ENCODE measurements at places on chromosomes 3 and 15.

- DNase-seq = no peak
Measured at GRCh38 chr3:185605566-185605965, 19.5 kb downstream of the SENP2 start.

DNA sequence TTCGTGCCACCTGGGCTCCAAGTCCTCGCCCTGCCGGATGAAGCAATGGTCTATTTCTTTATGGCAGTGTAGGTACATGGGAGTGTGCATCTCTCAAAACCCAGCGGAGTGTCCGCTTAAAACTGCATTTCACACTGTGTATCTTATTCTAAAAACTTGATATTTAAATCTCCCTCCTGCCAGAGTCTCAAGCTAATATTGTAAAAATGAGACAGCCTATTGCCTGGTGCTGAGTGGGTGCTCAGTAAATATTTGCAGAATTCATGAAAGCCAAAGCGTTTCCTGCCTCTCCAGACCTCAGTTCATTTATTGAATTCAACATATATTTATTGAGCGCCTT is 330 bp upstream of the TBC1D2B start:
- no peak for DNase-seq

GRCh38 chr3:194162070-194162678 is 26.2 kb downstream of the HES1 start:
- no peak for DNase-seq

- no peak for DNase-seq
Measured at GRCh38 chr3:47380026-47380600, 708 bp upstream of the PTPN23 start.

GRCh38 chr3:71924721-71925120 is 139.8 kb upstream of the PROK2 start:
- DNase-seq = no peak

DNA sequence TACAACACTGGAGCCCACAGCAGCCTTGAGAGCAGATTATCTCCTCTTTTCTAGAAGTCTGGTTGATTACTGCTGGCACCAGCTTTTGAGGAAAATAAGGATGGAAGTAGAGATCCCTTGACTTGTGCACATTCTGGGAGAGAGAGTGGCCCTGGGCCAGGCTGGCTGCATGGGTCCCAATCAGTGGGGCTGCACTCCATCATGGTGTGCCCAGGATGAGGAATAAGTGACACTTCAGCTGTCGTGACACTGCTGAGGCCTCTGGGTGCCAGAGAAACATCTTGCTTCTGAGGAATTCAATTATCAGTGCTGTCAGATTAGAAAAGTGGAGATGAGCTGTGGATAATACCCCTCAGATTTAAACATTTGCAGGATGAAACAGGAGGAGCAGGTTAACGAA is 9.1 kb downstream of the RAMAC start:
- no peak for DNase-seq

Measured in NCI-H1436 (cell line).